ENCODE measurements at places on chromosomes 12 and 14. TPM values are rescaled to one million over a fixed set of nuclear protein-coding genes. Genes with fewer than 3 reads are reported as not detected.
A peak's percentile ranks its signal among the peaks of the same experiment; 100 is the strongest.

DNA sequence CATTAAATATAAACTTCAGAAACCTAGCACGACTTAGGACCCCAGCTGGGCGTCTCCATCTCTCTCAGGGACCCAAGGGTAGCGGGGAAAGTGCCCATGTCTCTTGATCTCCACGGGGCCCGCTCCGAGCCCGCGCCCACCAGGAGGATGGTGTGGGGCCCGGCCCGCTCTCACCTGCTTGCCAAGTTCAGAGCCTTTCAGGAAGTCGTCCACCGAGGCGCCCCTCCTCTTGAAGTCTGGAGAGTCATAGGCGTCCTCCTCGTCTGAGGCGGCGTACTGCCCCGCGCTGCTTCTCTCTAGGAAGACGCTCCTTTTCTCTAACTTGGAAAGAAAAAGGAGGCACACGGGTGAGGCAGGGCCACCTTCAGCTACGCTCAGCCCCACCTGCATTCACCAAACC lies 96.9 kb downstream of the PIWIL1 start:
- no peak overlapping the region for H3K4me3 ChIP-seq
- H3K27me3 ChIP-seq = no peaks in the 10 kb centered on the region
- no peaks in the 10 kb centered on the region for H3K36me3 ChIP-seq
- no peak overlapping the region for H3K27ac ChIP-seq
- no peaks in the 10 kb centered on the region for H3K4me1 ChIP-seq
- DNase-seq = no peak

The NEUROD4 gene
- polyA plus RNA-seq = not detected

- peak; percentile 5 for DNase-seq
- H3K27ac ChIP-seq = no peak overlapping the region
- no peaks in the 10 kb centered on the region for H3K4me1 ChIP-seq
- H3K27me3 ChIP-seq = no peaks in the 10 kb centered on the region
Observed at GRCh38 chr12:32843528-32844095, 53.0 kb downstream of the PKP2 start.

The CAPZA3 gene
- polyA plus RNA-seq = not detected

DNA sequence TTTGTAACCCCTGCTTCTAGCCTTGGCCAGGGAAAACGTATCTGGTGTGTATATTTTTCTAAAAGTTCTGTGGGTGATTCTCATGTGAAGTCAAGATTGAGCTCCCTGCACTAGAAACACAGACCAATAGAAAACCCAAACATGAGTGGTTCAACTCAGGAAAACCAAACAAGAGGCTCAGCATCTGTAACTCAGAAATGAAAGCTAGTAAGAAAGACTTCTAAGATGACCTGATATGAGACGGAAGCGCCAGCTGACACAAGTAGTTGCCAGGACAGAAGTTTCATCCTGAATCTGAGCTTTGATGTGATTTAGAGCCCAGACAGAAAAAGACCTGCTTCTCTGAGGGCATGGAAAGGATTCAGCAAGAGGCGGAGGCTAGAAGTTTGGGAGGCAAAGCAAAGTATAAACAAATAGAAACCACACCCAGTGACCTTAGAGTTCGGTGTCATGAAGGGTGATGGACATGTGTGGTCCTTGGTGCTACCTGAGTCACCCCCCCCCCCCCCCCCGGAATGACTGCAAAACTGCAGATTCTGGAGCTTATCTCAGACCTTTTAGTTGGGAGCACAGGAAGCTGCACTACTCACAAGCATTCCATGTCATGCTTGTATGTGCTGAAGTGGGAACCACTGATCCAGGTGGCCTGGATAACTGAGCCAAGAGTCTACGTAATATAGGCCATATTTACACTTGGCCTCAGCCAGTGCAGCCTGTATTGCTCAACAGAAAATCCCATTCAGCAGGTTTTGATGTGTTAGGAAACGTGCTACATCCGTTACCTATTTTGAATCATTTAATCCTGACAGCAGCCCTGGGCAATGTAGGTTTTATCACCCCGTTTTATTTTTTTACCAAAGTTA lies 191.3 kb downstream of the ANO6 start:
- H3K4me1 ChIP-seq = no peaks in the 10 kb centered on the region
- peaks cover 7% of the 10 kb centered on the region for H3K36me3 ChIP-seq
- DNase-seq = peak; percentile 58

DNA sequence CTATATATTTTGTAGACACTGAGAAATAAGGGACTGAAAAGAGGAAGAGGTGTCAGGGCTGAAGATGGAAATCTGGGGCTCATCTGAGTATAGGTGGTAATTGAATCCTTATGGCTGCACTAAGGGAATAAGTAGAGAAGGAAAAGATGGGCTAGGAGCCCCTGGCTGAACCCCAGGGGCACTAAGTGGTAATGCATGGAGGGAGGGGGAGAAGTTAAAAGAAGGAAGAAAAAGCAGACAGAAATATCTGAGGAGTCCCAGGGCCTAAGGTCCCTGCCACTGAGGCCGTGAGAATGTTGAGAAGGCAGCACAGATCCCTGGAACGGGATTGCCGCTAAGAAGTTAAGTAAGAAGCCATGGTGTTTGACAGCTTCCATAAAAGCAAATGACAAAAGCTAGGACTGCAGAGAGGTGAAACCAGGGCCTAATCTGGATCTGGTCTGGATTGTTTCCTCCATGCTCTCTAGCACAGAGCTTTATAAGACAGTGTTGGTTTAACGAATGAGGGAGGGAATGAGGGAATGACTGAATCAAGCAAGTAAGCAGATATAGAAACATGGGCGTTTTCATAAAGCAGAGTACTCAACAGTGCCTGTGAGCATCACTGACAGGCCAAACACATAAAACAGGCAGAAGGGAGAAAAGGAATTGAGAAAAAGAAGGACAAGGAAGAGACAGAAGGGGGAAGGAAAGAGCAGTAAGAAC lies 92.9 kb downstream of the HMGA2 start:
- H3K27me3 ChIP-seq = no peaks in the 10 kb centered on the region
- no peaks in the 10 kb centered on the region for H3K4me1 ChIP-seq
- no peak overlapping the region for H3K27ac ChIP-seq

The LBHD2 gene
- polyA plus RNA-seq = not detected

The EXOC5 gene
- polyA plus RNA-seq = 84.0 TPM

The PRB2 gene
- polyA plus RNA-seq = not detected

DNA sequence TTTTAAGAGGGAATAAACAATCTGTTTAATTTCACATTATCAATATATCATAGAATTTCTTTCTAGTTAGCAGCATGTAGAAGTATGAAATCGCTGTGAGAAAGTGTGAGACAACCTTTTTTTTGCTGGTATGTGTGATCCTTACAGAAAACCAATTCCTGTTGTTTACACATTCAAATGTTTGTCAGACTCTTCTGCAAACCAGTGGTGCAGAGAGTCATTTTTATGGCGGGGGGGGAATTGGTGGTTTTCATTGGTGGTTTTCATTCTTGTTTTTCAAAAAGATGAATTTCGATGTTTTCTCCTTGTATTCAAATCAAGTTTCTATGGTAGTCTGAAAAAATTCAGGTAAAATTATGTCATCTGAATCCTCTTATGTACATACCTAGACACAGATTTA lies 57.8 kb downstream of the SLC25A21 start:
- H3K36me3 ChIP-seq = no peaks in the 10 kb centered on the region
- no peaks in the 10 kb centered on the region for H3K4me1 ChIP-seq
- no peak for DNase-seq

The CLEC2A gene
- polyA plus RNA-seq = not detected

DNA sequence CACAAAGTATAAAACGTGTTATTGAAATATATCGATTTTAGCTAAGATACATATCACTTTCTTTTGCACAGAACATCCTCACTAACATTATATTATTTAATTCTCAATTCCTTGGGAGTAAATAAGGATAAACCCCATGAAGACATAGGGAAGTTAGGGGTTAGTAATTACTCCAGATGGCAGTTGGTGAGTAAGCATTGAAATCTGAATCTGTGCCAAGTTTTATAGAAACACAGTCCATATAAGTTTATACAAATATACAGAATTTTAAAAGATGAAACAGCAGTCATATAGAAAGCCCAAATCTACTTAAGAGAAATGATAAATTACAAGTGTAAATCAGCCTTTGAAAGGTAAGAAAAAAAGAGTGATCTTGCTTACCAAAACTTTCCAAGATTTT lies 200.4 kb upstream of the SYT10 start:
- DNase-seq = no peak
- H3K4me1 ChIP-seq = no peaks in the 10 kb centered on the region
- H3K36me3 ChIP-seq = no peaks in the 10 kb centered on the region
- no peak overlapping the region for H3K27ac ChIP-seq

The FOXG1 gene
- 0.01 TPM for polyA plus RNA-seq

DNA sequence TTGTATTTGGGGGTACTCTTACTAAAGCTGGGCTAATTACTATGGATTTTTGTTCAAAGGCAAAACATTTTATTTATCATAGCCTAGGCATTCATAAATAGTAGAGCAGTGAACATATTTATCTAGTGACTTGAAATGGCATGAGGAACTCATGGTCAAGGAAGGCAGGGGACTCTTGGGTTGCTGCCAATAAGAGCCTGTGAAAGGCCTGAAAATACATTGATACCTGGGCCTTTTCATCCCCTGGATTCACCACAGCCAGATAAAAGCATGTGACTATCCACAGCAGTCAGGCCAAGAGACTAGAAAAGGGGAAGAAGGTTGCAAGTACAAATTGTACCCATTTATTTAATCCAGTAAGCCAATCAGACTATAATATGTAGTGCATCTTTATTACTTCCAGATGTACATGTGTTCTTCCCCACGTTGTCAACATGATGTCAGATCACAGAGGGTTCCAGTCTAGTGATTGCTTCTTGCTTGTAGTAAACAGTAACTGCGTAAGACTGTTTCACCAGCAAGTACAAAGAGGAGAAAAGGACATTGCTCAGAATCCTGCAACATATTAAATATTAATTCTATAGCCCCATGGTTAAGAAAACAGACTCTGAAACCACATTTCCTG lies 409.7 kb downstream of the NOVA1 start:
- H3K4me1 ChIP-seq = no peaks in the 10 kb centered on the region
- no peaks in the 10 kb centered on the region for H3K36me3 ChIP-seq
- DNase-seq = no peak
- H3K27me3 ChIP-seq = no peaks in the 10 kb centered on the region
- H3K4me3 ChIP-seq = no peak overlapping the region

The EML1 gene
- polyA plus RNA-seq = 25.5 TPM

DNA sequence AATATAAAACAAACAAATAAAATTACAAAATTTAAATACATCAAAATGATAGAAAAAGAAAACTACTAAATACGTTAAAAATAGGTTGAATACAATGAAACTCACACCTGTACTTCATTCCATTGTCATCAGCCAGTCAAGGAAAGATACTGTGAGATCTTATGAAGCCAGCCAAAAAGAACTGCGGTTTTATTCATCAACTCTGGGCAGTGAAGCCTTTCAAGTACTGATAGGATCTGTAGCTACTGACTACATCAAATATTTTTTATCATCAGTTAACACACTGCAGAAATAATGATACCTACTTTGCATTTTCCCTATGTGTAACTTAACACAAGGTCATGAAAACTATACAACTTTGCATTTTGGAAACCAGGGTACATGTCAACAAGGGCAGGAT lies 46.3 kb upstream of the FAR2 start:
- H3K36me3 ChIP-seq = no peaks in the 10 kb centered on the region
- no peaks in the 10 kb centered on the region for H3K4me1 ChIP-seq
- no peak overlapping the region for H3K4me3 ChIP-seq
- H3K27ac ChIP-seq = no peak overlapping the region
- no peak for DNase-seq

The LYZ gene
- polyA plus RNA-seq = not detected

The DNAH10 gene
- polyA plus RNA-seq = 0.06 TPM

DNA sequence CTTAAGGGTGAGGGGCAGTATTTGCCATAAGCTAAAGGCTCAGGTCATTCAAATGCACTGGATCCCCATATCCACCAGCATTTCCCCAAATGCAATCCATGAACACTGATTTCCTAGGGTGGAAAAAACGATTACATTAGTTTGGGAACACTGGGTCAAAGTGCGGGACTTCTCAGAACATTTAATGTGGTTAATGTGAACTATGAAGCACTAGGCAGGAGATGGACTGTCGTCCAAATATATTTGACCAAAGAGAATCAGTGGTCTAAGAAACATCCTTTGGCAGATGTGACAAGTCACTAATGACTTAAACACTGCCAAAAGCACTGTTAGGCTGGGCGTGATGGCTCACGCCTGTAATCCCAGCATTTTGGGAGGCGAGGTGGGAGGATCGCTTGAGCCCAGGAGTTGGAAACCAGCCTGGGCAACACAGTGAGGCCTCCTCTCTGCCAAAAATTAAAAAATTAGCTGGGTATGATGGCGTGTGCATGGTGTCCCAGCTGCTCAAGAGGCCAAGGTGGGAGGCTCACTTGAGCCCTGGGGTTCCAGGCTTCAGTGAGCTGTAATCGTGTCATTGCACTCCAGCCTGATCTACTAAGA lies 205.4 kb downstream of the CALM1 start:
- DNase-seq = no peak
- H3K27me3 ChIP-seq = no peaks in the 10 kb centered on the region
- H3K4me3 ChIP-seq = no peak overlapping the region
- H3K27ac ChIP-seq = no peak overlapping the region
- H3K36me3 ChIP-seq = no peaks in the 10 kb centered on the region
- no peaks in the 10 kb centered on the region for H3K4me1 ChIP-seq

The P2RX7 gene
- 2.7 TPM for polyA plus RNA-seq

- H3K27ac ChIP-seq = no peak overlapping the region
- no peaks in the 10 kb centered on the region for H3K27me3 ChIP-seq
- no peaks in the 10 kb centered on the region for H3K4me1 ChIP-seq
- H3K4me3 ChIP-seq = no peak overlapping the region
- no peak for DNase-seq
- no peaks in the 10 kb centered on the region for H3K36me3 ChIP-seq
Observed at GRCh38 chr14:91021115-91021514, 39.3 kb downstream of the RPS6KA5 start.

The CISTR gene
- polyA plus RNA-seq = not detected

DNA sequence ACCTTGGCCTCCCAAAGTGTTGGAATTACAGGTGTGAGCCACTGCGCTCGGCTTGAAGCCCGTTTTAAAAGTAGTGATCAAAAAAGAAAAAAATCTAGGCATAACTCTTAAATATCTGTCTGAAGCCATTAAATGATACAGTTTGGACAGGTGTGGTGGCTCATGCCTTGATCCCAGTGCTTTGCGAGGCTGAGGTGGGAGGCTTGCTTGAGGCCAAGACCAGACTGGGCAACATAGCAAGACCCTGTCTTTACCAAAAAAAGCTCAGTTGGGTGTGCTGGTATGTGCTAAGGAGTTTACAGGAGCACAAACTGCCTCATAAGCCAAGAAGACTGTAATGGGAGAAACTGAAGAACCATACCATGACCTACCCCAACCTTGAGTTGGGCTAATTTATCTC lies 26.0 kb downstream of the SYNE2 start:
- H3K4me3 ChIP-seq = no peak overlapping the region
- no peaks in the 10 kb centered on the region for H3K27me3 ChIP-seq
- peaks cover 5% of the 10 kb centered on the region for H3K4me1 ChIP-seq
- no peak overlapping the region for H3K27ac ChIP-seq
- DNase-seq = no peak
- no peaks in the 10 kb centered on the region for H3K36me3 ChIP-seq

The BTBD6 gene
- 44.9 TPM for polyA plus RNA-seq

The SLC5A8 gene
- not detected for polyA plus RNA-seq
